ENCODE measurements at places on chromosomes 6 and 20.

GRCh38 chr20:63553251-63553932 is 567 bp upstream of the FNDC11 start:
- DNase-seq, result peak; percentile 45

DNA sequence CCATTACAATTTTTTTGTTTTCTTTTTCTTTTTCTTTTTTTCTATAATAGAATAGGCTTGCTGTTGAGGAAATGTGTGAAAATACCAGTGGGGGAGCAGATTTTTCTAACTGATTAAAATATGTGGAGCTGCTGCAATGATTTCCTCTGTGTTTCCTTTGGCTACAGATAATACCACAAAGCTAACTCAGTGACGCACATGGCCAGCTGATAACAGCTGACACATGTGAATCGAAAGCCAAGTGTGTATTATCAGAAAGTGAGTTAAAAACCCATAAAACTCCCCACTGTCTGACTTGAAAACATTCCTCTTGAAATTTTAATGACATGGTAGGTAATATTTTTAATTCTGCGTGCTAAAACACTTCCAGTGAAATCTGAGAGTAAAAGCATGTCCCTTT is 70.8 kb upstream of the AHI1 start:
- DNase-seq, result peak; percentile 11

GRCh38 chr6:160387916-160388643 is 39.9 kb downstream of the SLC22A3 start:
- no peak for DNase-seq

- DNase-seq, result no peak
Observed at GRCh38 chr20:6819599-6819998, 52.1 kb downstream of the BMP2 start.

DNA sequence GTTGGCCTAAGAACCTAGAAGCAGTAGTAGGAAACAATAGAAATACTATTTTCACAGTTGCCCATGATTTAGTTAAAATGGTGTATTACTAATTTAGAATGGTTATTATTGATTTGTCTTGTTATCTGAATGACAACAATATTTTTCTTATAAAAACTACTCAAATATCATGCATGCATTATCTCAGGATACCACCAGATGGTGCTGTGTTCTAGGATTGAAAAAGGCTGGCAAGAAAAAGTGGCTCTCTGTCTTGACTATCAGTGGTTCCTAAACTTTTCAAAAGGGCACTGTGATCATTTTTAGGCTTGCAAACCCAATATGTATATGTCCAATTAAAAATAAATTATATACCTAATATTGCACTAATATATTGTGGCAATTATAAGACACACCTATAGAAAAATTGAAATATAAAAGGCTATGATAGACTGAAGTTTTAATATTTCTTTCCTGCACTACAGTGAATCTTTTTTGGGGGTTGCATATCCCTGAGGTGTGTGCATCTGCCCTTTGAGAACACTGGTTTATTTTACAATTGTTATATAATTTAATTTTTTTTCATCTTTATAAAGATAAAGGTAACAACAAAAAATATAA is 131.7 kb upstream of the MLIP start:
- DNase-seq, result peak; percentile 52

DNA sequence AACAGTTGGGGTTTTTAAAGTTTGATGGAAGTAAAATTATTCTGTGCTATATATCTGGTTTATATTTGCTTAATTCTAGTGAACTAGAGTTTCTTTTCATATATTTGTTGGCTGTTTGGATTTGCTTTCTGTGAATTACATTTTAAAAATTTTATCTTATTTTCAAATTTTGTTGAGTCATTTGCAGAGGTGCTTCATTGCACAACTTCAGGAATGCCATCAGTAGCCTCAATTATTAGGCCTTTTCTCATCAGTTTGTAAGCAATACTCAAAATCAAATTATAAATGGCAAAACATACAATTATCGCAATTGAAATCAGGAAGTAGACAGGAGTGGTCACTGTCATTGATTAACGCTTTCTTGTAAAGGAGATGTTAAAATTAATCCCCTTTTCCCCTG is 96.9 kb downstream of the UBE3D start:
- DNase-seq, result no peak

GRCh38 chr20:5996765-5997164 is 46.3 kb downstream of the MCM8 start:
- no peak for DNase-seq

DNA sequence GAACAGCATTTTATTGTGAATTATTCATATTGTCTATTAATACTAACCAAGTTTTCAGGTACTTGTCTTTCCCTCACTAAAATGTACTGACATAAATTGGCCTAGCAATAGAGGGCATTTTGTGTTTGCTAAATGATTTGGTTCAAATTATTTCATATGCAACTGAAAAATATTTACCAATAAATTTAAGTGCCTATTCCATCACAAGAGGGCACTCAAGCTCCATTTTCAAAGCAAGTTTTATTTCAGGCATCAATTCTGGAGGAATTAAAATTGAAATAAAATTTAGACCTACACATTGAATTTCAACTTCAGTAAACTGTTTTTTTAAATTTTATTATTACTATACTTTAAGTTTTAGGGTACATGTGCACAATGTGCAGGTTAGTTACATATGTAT is 114.3 kb upstream of the SYNCRIP start:
- DNase-seq, result peak; percentile 7

DNA sequence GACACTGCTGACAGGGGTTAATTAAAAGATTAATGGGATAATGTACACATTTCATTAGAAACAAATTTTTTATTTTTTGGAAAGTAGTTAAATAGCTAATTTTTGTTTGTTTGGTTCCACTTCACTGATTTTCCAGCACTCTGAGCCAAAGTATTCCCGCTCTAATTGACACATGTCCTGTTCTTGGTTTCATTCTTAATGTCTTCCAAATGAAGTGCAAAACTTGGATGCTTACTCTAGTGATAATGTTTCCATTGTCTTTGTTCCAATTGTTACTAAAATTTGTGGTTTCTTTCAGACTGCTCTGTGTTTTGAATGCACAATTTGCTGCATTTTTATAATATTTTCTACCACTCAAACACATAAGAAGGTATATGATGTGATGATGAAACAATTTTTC is 794.3 kb downstream of the PHF3 start:
- DNase-seq, result peak; percentile 51

GRCh38 chr20:701401-702129 is 26.0 kb upstream of the SCRT2 start:
- no peak for DNase-seq

GRCh38 chr6:118659513-118660217 is 8.3 kb upstream of the CEP85L start:
- DNase-seq, result no peak

Data from muscle of arm (tissue), 14 donors.